Activated B cell treated with CpG ODN at 0.5 μM for 24 hours (primary cell): ENCODE measurements at places on chromosomes 6 and 20.

DNA sequence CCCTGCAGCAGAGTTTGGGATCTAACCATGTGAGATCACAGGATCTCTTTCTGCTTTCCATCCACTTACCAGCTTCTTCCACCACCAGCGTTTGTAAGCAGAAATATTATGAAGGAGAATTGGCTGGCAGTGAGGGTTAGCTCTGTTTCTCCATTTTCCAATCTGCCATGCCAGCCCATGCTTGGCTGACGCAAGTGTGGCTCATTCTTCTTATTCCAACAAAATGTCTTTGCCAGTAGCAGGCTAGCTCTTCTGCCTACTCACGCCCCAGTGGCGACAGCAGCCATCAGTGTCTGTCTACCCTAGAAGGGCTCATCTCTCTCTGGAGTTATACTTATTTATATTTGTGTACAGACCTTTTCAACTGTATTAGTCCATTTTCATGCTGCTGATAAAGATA, 286.2 kb downstream of the FARS2 start:
- no peak for DNase-seq

DNA sequence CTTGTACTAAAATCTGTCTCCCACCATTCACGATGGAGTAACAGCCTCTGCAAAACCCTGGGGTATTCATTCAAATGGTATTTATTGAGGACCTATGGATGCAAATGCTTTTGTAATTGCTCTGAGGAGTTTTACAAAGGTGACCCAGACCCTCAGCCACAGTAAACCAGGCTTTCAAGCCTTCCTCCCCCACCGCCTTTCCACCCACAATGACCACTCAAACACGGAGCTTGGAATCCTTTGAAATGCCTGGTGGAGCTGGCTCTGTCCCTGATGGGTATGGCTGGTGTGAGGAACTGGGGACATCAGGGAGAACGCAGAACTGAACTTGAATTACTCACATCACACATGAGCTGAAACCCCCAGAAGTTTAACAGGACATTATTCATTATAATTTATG, 246.4 kb downstream of the CDH26 start:
- no peak for DNase-seq

GRCh38 chr6:136525586-136526195, 24.5 kb downstream of the MAP7 start:
- no peak for DNase-seq

GRCh38 chr6:110488606-110489190, 12.3 kb upstream of the SLC22A16 start:
- no peak for DNase-seq

DNA sequence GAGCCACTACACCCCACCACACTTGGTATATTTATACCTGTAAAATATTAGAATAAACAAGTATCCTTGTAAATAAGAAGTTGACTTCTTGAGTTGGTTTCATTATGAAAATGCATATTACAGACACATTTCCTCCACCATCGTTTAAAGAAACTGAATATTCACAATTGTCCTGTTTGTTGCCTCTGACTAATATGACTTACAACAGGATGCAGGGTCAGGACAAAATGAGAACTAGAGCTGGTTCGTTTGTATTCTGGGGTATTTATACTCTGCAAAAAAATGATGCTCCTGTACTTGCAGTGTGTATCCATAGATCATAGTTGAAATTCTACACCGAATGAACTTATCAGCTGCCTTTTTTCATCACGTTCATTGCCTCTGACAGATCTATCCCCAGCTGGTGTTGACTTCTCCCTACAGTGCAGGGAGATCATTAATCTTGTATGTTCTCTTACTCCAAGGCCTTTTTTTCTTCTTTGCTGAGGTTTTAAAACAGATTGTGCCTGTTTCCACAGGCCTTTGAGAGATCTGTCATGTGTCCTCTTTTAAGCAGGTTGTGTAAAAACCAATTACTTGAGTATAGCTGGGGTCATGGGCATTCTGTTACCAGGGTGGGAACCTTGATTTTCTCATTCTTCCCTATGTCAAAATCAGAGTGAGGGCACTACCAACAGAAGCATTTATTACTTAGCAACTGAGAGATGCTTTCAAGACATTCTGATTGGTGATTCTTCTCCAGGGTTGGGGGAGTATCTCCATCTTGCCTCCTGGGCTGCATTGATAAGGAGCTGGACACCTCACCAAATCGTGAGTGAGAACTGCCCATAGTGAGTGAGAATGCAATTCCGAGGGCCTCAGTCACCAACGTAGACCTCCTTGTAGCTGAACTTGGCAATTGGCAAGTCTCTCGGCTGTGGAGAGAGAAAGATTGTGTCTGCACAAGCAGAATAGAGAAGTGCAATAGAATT, 78.8 kb upstream of the CD83 start:
- no peak for DNase-seq

DNA sequence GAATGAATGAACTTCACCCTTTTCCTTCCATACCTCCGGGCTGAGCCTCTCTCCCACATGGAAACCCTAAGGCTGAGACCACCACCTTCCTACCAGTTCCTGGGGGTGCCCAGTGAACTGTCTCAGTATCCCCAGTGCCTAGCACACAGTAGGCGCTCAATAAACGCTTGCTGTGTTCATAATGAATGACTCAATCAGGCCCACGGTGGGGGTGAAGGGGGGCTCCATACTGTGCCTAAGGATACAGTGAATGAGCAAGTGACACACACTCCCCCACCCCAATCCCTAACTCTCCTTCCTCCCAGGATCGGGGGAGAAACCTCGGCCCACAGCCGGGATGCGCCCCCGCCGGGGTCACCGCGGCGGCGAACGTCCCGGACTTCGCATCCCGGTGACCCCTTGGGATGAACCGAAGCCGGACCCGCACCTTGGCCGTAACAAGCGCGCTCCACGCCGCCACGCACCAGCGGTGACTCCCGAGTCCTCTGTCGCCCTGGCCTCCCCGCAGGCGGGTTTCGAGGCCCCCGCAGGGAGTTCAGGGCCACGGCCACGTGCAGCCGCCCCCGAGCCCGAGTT, 592 bp downstream of the KCNG1 start:
- no peak for DNase-seq

- peak; percentile 70 for DNase-seq
These were observed at the start of gene SNX9 for GRCh38 chr6:157823001-157823527. TSS of gene SNX9 (plus strand) at chr6:157823246. CDS start at chr6:157823435, 189 bp downstream.

GRCh38 chr20:25064561-25065071, 6.7 kb upstream of the ACSS1 start:
- no peak for DNase-seq
